Mesothelial cell of epicardium (in vitro differentiated cells): ENCODE measurements at places on chromosomes 5 and 9. TPM values are rescaled to one million over a fixed set of nuclear protein-coding genes. Genes with fewer than 3 reads are reported as not detected.

GRCh38 chr5:5353681-5354080 is 68.8 kb upstream of the ICE1 start:
- no peaks in the 10 kb centered on the region for H3K36me3 ChIP-seq
- DNase-seq: no peak
- no peaks in the 10 kb centered on the region for H3K27me3 ChIP-seq
- no peak overlapping the region for H3K4me3 ChIP-seq

GRCh38 chr5:135240781-135241360 is 158.2 kb downstream of the MACROH2A1 start:
- H3K36me3 ChIP-seq: no peaks in the 10 kb centered on the region
- peaks cover 40% of the 10 kb centered on the region for H3K4me1 ChIP-seq
- H3K4me3 ChIP-seq: no peak overlapping the region

- H3K4me3 ChIP-seq: no peak overlapping the region
- peaks cover 83% of the 10 kb centered on the region for H3K27me3 ChIP-seq
- DNase-seq: no peak
- H3K36me3 ChIP-seq: no peaks in the 10 kb centered on the region
- no peaks in the 10 kb centered on the region for H3K4me1 ChIP-seq
These were observed 25.7 kb downstream of the FRMPD1 start for GRCh38 chr9:37676411-37676830.

DNA sequence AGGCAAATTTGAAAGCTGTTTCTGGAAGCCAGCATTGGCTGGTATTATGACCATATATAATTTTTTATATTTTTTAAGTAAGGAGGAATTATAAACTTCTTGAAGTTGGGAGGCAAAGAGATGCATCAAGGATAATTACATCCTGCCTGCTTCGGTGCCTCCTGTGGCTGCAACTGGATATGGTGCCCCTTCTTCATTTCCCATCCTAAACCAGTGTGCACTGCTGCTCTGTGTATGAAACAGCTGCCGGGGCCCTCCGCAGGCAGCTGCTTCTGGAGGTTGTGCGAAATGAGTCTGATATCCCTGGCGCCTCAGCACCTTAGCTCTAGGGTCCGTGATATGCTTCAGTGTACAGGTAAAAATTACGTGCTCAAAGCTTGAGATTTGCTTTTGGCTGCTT is 304.2 kb downstream of the ENC1 start:
- DNase-seq: no peak
- peaks cover 68% of the 10 kb centered on the region for H3K4me1 ChIP-seq
- H3K27me3 ChIP-seq: no peaks in the 10 kb centered on the region
- H3K4me3 ChIP-seq: no peak overlapping the region
- H3K27ac ChIP-seq: no peak overlapping the region

- H3K27ac ChIP-seq: peak overlapping the region; percentile 54
- no peak for DNase-seq
- H3K36me3 ChIP-seq: no peaks in the 10 kb centered on the region
- peaks cover 34% of the 10 kb centered on the region for H3K4me1 ChIP-seq
- H3K27me3 ChIP-seq: no peaks in the 10 kb centered on the region
- peak overlapping the region; percentile 28 for H3K4me3 ChIP-seq
These were observed 2.2 kb downstream of the FNIP1 start for GRCh38 chr5:131794586-131794985.

GRCh38 chr5:169875731-169876130 is 104.6 kb downstream of the INSYN2B start:
- no peak overlapping the region for H3K4me3 ChIP-seq
- peaks cover 16% of the 10 kb centered on the region for H3K27me3 ChIP-seq
- no peaks in the 10 kb centered on the region for H3K4me1 ChIP-seq
- H3K36me3 ChIP-seq: no peaks in the 10 kb centered on the region
- no peak overlapping the region for H3K27ac ChIP-seq

GRCh38 chr5:78671609-78672008 is 23.0 kb upstream of the LHFPL2 start:
- H3K4me3 ChIP-seq: no peak overlapping the region
- peak overlapping the region; percentile 75 for H3K27ac ChIP-seq
- peaks cover 22% of the 10 kb centered on the region for H3K4me1 ChIP-seq
- no peaks in the 10 kb centered on the region for H3K27me3 ChIP-seq
- DNase-seq: peak; percentile 63

- peak overlapping the region; percentile 59 for H3K27ac ChIP-seq
- H3K4me3 ChIP-seq: no peak overlapping the region
These were observed 35.2 kb downstream of the SARDH start for GRCh38 chr9:133702798-133703590.

GRCh38 chr5:43225649-43226245 is 33.7 kb downstream of the NIM1K start:
- no peaks in the 10 kb centered on the region for H3K36me3 ChIP-seq
- no peaks in the 10 kb centered on the region for H3K27me3 ChIP-seq

DNA sequence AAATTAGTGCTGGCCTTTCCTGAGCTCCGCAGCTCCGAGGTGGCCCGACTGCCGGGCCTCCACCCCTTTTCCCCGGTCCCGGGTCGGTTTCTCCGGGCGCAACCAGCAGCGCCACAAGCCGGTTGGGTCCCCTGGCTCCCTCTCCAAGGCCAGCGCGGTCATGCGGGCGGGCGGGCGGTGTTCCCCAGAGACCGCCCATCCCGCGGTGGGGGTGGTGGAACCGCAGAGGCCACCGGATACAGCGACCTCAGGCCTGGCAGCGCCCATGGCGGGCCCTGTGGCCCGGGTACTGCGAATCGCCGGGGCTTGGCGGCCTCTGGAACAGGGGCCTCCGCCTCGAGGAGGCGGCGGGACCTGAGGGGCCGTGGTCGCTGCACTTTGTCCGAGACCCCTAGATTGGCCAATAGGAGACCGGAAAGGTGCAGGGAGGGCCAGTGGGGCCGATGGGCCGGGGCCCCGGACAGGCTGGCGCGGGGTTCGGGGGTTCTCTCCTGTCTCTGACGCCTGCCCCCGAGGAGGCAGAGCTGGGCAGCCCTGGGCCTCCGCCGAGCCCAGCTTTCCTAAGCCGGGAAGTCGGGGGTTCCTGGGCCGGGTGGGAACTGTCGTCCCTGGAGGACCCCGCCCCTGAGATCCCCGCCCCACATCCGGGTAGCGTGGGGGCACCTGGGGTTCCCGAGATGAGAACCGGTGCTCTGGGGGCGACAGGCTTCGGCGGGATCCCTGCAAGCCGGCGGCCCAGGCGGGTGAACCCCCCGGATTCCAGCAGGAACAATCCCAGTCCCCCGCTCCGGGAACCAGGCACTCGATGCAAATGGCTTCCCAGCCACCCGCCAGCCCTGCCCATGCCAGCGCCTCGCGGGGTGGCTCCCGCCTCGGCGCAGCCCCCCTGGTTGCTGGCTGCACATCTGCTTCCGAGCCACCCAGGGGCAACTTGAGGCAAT is 293.9 kb downstream of the ZSWIM6 start:
- peak overlapping the region; percentile 75 for H3K4me3 ChIP-seq
- no peaks in the 10 kb centered on the region for H3K36me3 ChIP-seq
- peaks cover 15% of the 10 kb centered on the region for H3K4me1 ChIP-seq
- H3K27ac ChIP-seq: peak overlapping the region; percentile 67
- no peaks in the 10 kb centered on the region for H3K27me3 ChIP-seq
- DNase-seq: peak; percentile 61

- DNase-seq: no peak
- H3K4me1 ChIP-seq: peaks cover 9% of the 10 kb centered on the region
- H3K36me3 ChIP-seq: no peaks in the 10 kb centered on the region
- H3K27ac ChIP-seq: no peak overlapping the region
- no peaks in the 10 kb centered on the region for H3K27me3 ChIP-seq
These were observed 207.0 kb downstream of the CSNK1G3 start for GRCh38 chr5:123719004-123719403.

DNA sequence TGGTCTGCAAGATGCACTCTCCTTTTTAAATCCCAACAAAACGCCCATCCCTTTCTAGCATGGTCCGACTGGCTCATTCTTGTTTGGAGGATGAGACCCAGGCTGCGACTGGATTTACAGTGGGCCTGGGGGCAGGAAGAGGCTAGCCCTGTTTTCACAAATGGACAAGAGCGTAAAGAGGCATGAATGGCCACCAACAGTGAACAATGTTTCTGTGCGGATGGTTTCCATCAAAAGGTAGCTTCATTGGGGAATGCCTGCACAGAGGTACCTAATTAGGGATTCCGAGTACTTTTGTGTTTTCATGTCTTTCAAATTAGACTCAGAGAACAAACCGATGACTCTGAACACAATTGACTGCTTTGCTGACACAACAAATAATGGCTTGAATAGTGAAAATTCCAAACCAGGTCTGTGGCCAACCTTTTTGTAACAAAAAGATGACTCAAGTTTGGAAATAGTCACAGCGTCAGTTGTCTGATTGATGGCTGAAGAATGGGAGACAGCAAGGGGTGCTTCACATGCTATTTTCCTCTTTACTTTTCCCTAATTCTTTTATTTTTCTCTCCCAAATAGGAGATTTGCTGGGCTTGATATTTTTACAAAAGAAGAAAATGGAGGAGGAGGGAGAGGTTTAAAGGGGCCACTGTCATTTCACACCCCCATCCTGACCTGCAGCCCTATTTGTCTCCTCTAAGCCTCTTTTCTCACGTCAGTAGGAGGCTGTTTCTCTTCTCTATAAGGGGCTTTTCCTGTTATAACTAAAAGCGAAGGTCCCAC is 208.1 kb upstream of the S1PR3 start:
- no peaks in the 10 kb centered on the region for H3K27me3 ChIP-seq
- peaks cover 36% of the 10 kb centered on the region for H3K4me1 ChIP-seq
- no peak overlapping the region for H3K4me3 ChIP-seq
- H3K36me3 ChIP-seq: no peaks in the 10 kb centered on the region

DNA sequence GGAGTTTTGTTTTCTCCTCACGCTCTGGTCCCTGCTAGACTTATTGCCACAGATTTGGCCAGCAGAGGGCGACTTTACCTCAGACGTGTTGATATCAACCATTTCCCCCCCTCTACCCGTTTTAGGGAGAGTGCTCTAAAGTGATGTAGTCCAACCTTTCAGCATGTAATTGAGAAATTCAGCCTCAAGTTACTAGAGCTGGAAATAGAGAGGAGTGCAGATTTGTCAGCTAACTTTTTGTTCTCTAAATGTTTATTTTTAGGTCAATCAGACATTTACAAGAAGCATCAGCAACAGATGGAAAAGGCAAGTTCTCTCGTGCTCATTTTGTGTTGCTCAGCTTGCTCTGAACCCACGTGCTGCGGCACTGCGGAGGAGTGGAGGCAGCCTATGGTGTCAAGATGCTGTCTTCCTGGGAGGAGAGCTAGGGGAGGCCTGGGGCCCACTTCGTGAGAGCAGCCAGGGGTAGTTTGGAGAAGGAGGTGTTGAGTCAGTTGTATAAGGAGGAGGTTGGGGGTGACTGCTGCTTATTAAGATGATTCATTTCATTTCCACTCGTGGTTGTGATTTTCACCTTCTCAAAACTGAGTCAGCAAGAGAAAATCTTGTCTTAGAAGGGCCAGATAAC is 53.6 kb downstream of the GPR107 start:
- H3K27me3 ChIP-seq: no peaks in the 10 kb centered on the region
- no peak overlapping the region for H3K4me3 ChIP-seq
- H3K36me3 ChIP-seq: peaks cover 40% of the 10 kb centered on the region
- peak; percentile 83 for DNase-seq

- H3K27me3 ChIP-seq: no peaks in the 10 kb centered on the region
- H3K4me3 ChIP-seq: no peak overlapping the region
- no peak overlapping the region for H3K27ac ChIP-seq
- no peaks in the 10 kb centered on the region for H3K36me3 ChIP-seq
These were observed 774.2 kb upstream of the CDH10 start for GRCh38 chr5:25418978-25419377.

GRCh38 chr9:117720555-117720954 is 16.4 kb downstream of the TLR4 start:
- no peak overlapping the region for H3K4me3 ChIP-seq
- peaks cover 11% of the 10 kb centered on the region for H3K4me1 ChIP-seq
- no peaks in the 10 kb centered on the region for H3K36me3 ChIP-seq
- peaks cover 21% of the 10 kb centered on the region for H3K27me3 ChIP-seq
- H3K27ac ChIP-seq: no peak overlapping the region

- peaks cover 1% of the 10 kb centered on the region for H3K27me3 ChIP-seq
- no peak for DNase-seq
- no peak overlapping the region for H3K4me3 ChIP-seq
- no peak overlapping the region for H3K27ac ChIP-seq
These were observed 76.4 kb upstream of the FCN1 start for GRCh38 chr9:134993996-134994720.

DNA sequence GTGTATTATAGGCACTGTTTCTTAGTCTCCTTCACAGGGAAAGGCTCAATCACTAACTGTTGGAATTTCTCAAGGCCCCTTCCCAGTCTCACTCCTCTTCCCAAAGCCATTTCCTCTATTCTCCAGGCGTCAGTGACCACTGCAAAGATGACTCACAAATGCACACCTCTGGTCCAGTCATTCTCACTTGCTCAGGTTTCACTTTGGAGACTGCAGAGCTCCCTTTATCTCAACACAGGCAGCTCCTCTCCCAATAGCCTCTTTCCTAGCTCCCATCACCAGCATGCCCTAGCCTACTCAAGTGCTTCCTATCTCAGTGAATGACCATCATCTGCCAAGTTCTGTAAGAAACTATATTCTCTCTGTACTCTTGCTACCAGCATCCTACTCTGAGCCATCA is 323.6 kb downstream of the NTRK2 start:
- no peak for DNase-seq
- H3K4me3 ChIP-seq: no peak overlapping the region
- no peaks in the 10 kb centered on the region for H3K27me3 ChIP-seq
- no peak overlapping the region for H3K27ac ChIP-seq
- H3K4me1 ChIP-seq: peaks cover 53% of the 10 kb centered on the region

DNA sequence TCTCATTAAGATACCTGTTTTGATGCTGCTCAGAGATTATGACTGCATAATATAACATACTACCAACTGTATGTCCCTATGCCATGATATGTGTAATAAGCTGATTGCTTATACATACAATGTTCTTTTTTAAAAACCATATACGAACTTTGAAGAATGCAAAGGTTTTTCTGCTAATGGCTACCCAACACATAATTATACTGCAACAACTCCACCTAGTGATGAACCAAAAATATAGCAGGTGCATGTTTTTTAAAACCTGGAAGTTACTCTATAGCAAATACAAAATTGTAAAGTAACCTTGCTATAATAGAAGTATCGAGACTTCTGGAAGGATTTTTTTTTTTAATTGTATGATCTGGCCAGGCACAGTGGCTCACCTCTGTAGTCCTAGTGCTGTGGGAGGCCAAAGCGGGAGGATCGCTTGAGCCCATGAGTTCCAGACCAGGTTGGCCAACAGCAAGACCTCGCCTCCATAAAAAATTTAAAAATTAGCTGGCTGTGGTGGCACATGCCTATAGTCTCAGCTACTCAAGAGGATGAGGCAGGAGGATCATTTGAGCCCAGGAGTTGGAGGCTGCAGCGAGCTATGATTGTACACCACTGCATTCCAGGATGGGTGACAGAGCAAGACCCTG is 49.1 kb downstream of the HOMER1 start:
- H3K27me3 ChIP-seq: no peaks in the 10 kb centered on the region
- H3K36me3 ChIP-seq: no peaks in the 10 kb centered on the region
- H3K27ac ChIP-seq: no peak overlapping the region
- H3K4me1 ChIP-seq: no peaks in the 10 kb centered on the region
- H3K4me3 ChIP-seq: no peak overlapping the region

GRCh38 chr5:53339962-53340540 is 140.4 kb upstream of the FST start:
- no peak for DNase-seq
- H3K36me3 ChIP-seq: no peaks in the 10 kb centered on the region
- no peak overlapping the region for H3K4me3 ChIP-seq
- peaks cover 2% of the 10 kb centered on the region for H3K4me1 ChIP-seq
- H3K27ac ChIP-seq: peak overlapping the region; percentile 66
- no peaks in the 10 kb centered on the region for H3K27me3 ChIP-seq

GABRA1 gene
- not detected in 3 replicates for total RNA-seq

UGT3A1 gene
- not detected in 3 replicates for total RNA-seq

PCDHB13 gene
- 7.8 to 8.0 TPM (median 8.0 TPM) in 3 replicates for total RNA-seq

IL13 gene
- total RNA-seq: 0.33 to 0.78 TPM (median 0.50 TPM) in 3 replicates

IL31RA gene
- not detected in 3 replicates for total RNA-seq

FAM163B gene
- total RNA-seq: 0.22 to 0.72 TPM (median 0.72 TPM) in 3 replicates

PROB1 gene
- total RNA-seq: 1.4 to 1.6 TPM (median 1.5 TPM) in 3 replicates

IL33 gene
- 4.2 to 5.4 TPM (median 4.7 TPM) in 3 replicates for total RNA-seq

ZNF474 gene
- total RNA-seq: 0.29 to 0.98 TPM (median 0.41 TPM) in 3 replicates

DNAJC18 gene
- total RNA-seq: 24.9 to 28.9 TPM (median 25.2 TPM) in 3 replicates

GLDC gene
- 1.0 to 2.0 TPM (median 1.5 TPM) in 3 replicates for total RNA-seq
